ENCODE measurements at places on chromosomes 13 and 19.

GRCh38 chr19:9970481-9970880 is 34.2 kb upstream of the OLFM2 start:
- DNase-seq = no peak

DNA sequence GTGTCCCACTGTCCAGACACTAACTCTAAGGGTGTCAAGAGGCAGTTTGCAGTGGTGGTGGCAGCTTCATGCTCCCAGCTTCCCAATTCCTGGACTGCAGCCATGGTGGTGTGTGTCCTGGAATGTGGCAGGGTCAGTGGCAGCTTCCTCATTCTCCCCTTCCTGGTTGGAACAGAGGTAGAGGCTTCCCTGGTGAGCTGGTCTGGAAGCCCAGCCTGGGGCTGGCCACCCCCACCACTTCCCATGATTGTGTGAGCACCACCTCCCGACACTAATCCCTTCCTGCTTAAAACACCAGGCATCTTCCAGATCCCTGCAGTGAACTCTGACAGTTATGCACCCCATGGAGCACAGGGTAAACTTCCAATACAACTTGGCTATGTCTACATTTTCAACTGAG is 134.9 kb downstream of the RAP2A start:
- no peak for DNase-seq

DNA sequence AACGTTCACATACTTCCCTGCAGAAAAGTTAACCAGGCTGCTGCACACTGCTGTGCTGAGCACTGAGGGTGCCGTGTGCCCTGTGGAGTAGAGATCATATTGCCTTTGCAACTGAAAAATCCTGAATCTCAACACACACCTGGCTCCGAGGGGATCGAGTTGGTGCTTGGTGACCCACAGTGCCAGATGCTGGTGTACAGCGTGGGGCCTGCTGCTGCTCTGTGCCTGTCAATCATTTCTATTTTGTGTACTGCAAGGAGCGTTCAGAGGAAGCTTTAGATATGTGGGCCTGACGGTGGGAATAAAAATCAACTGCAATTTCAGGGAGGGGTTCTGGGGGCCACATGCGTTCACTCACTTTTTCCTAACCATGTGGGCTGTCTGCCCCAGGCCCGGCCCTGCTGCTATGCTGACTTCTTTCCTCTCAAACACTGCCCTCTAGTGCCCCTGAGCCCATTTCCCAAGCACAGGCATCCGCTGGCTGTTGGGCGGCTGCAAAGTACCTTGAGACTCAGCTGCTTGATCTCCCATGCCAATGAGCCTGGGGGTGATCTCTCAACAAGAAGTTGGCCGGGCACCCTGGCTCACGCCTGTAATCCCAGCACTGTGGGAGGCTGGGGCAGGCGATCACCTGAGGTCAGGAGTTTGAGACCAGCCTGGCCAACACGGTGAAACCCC is 9.7 kb upstream of the LENG8 start:
- no peak for DNase-seq

DNA sequence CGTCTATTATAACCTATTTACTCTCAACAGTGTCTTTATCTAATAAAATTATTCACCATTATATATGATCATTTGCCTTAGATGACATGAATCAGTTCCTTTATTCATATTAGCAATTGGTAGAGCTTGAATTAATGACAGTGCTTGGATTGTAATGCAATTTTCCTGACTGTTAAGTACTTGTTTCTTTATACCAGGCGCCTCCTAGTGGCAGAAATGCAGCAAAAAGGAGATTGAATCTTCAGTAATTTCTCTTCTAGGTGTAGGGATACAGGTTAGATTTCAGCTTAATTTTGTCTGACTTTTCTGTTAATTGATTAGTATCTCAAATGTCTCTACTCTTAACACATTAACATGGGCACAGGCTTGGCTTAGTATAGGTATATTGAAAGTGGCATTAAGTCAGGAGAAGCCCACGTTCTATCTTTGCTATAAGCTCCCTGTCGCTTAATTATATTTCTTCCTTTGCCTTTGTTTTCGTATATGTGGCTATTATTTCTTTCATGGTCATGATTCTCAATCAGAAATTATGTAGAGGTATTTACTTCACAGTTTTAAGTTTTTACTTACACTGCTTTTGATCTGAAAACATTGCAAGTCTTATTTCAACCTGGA is 9.1 kb upstream of the LHFPL6 start:
- DNase-seq = no peak

- DNase-seq = no peak
Observed at GRCh38 chr19:39157275-39157996, 31.9 kb downstream of the PAK4 start.

DNA sequence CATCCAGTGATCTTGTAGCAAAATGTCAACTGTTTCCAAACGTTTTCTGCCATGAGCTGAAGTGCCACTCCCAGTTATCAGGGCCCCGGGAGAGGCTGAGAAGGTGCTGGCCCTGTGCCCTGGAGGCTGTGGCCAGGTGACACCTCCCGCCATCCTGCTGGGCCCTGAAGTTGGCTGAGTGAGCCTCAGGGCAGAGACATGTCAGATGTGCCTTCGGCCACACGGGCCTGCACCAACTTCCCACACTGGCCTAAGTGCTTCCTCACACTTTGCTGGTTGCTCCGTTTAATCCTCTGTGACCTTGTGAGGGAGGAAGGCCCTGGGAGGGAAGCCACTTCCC is 4.8 kb downstream of the ADPRHL1 start:
- no peak for DNase-seq

DNA sequence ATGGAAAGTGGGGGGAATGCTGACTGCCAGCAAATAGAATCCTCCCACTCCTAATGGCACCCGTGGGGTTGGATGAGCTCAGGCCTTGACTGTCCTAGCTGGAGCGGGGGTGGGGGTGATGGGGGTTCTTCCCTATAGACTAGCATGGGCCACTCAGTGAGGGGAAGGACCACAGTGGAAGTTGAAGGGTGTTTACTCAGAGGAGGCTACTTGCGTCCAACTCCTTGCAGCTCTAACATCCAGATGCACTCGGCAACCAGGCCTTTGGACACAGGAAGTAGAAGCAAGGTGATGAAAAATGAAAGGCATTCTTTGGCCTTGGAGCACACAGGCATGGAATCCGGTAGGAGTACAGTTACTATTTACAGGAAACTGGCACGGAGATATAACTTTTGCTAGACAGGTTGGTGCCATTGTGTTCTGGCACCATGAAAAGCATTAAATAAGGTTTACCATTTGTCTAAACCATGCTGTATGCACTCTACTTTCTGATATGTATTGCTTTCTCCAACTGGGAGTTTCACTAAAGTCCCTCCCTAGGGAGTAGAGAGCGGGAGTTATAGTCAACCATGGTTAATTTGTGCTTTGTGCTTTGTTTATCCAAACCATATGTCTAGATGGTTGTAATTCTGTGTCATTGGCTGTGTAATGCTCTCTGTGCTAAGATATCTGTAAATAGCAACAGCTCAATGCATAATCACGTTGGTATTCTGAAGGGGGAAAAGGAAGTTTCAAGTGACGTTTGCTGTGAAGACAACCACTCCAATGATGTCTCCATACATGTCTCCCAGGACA is 125.3 kb downstream of the TSHZ3 start:
- DNase-seq = peak; percentile 92

- no peak for DNase-seq
Observed at GRCh38 chr13:46542833-46543232, 10.1 kb upstream of the LRCH1 start.

DNA sequence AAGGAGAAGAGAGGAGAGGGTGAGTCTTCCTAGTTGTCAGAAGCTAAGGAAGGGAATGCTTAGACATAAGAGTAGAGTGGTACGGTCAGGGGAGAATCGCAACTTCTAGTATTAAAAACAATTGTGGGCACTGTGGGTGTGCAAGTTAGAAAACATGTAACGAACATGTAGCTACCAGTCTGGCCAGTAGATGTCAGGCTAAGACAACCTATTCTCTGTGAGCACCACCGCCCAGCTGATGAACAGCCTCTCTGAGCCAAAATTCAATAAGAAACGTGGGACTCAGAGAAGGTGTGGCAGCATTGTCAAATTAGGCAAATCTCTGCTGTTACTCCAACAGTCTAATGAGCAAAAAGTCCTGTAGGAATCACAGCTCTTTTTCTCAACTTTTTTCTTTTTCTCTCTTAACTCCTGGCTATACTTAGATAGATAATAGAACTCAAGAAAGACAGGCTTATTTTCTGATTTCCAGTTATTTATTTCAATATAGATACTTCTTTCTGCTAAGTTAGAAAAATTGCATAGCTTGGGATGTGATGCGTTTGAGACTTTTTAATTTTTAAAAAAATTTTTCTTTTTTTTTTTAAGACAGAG is 186.2 kb downstream of the USP12 start:
- peak; percentile 33 for DNase-seq

DNA sequence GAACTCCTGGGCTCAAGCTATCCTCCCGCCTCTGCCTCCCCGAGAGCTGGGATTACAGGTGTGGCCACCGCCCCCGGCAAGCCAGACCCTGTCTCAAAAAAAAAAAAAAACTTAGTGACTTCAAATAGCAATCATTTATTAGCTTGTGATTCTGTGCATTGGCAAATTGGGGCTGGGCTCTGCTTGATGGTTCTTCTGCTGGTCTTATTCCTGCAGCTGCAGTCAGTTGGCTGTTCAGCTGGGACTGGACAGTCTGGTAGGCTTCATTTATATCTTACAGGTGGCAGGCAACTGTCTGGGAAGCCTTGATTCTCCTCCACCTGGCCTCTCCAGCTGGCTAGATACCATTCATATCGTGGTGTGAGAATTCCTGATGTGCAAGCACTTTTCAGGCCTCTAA is 7.4 kb downstream of the DHDH start:
- DNase-seq = no peak
